Bronchial epithelial cell (primary cell): ENCODE measurements at places on chromosomes 2 and 18. TPM values are rescaled to one million over a fixed set of nuclear protein-coding genes. Genes with fewer than 3 reads are reported as not detected.

SF3B6 gene
- 202 and 223 TPM in 2 replicates for total RNA-seq

ASB18 gene
- total RNA-seq: 0.38 TPM in 1 of 2 replicates, not detected in the other

TFPI gene
- total RNA-seq: 0.64 and 2.1 TPM in 2 replicates

SCTR gene
- not detected in 2 replicates for total RNA-seq

AKAIN1 gene
- not detected in 2 replicates for total RNA-seq

CD8B gene
- total RNA-seq: not detected in 2 replicates

SLC35F6 gene
- total RNA-seq: 29.2 and 37.1 TPM in 2 replicates

SERTAD2 gene
- 4.2 and 9.0 TPM in 2 replicates for total RNA-seq

PTH2R gene
- total RNA-seq: under 0.01 and 0.13 TPM in 2 replicates

MATN3 gene
- total RNA-seq: 0.26 and 1.0 TPM in 2 replicates

FHOD3 gene
- total RNA-seq: 8.8 and 15.8 TPM in 2 replicates

IL1R2 gene
- total RNA-seq: not detected in 2 replicates

GTF3C2 gene
- 19.2 and 20.9 TPM in 2 replicates for total RNA-seq

DSG2 gene
- 91.5 and 110 TPM in 2 replicates for total RNA-seq

MPP4 gene
- 0.13 TPM in 1 of 2 replicates, not detected in the other for total RNA-seq

MALL gene
- total RNA-seq: 33.7 and 87.8 TPM in 2 replicates

FSIP2 gene
- 0.26 and 1.4 TPM in 2 replicates for total RNA-seq

CHAC2 gene
- 5.0 and 8.8 TPM in 2 replicates for total RNA-seq

GKN1 gene
- not detected in 2 replicates for total RNA-seq

LYG1 gene
- 0.26 and 0.77 TPM in 2 replicates for total RNA-seq
